ENCODE measurements at places on chromosomes 2 and 18.

DNA sequence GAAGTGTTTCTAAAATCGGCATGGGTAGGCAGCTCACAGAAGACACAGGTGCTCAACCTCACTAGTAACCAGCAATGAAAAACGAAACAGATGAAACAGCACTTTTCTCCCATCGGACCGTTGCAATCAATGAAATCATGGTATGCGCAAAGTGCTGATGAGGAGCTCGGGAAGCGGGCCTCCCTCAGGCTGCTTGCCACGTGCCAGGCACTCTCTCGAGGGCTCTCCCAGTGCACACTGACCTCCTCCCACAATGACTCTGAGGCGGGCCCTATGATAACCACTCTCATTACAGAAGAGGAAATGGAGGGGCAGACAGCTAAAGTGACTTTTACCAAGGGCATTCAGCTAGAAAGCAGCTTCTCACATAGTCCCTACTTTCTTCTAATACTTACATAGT is 3.8 kb upstream of the ANKRD23 start:
- no peak for DNase-seq

- DNase-seq = no peak
Observed at GRCh38 chr2:202079310-202079709, 6.3 kb downstream of the KIAA2012 start.

- peak; percentile 59 for DNase-seq
Observed at GRCh38 chr2:74334931-74335333, 8.3 kb downstream of the SLC4A5 start.

GRCh38 chr2:110674620-110675555 is 3.0 kb downstream of the BUB1 start:
- DNase-seq = no peak

DNA sequence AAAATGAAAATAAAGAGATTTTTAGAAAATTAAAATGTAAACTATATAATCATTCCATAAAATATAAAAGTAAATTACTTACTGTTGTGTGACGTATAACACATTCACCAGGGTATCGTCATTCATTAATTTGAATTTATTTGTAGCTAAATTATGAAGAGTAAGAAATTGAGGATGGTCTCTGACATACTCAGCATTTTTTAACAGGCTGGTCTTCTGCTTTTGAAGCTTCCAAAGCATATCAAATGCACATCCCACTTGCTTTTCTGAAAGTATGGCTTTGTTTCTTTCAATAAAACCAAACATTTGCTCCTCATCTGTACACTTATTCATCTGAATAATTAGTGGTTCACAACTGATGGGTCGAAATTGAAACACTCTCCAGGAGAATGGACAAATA is 2.1 kb downstream of the FASTKD1 start:
- no peak for DNase-seq

DNA sequence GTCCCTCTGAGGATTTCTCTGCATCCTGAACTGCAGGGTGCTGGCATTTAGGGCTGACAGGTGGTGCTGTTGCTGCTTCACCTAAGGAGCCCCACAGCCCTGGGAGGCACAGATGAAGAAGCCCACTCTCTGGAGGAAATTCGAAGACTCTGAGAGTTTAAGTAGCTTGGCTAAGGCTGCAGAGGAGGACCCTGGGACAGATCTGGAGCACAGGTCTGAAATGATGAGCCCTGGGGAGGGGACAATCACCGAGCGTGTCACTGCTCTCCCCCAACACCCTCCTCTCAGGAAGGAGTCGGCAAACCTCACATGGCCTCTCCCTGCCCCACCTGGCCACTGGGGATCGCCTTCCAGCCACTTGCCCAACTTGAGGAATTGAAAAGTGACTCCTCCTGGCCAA is 18.6 kb downstream of the CYP27C1 start:
- DNase-seq = no peak

DNA sequence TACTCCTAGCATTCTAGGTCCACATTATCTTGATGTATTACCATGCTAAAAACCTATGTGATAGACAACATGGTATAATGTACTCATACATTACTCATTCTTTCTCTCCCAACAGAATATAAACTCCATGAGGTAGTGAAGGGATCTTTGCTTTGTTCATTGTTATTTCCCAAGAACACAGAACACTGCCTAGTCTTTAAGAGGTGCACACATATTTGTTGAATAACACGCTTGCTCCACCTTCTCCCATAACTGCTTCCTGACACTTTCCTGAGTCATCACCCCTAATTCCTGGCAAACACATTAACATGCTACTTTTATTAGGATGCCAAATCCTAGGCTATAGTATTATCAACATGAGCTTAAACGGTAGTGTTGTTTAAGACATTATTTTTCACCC is 41.3 kb downstream of the REV1 start:
- no peak for DNase-seq

DNA sequence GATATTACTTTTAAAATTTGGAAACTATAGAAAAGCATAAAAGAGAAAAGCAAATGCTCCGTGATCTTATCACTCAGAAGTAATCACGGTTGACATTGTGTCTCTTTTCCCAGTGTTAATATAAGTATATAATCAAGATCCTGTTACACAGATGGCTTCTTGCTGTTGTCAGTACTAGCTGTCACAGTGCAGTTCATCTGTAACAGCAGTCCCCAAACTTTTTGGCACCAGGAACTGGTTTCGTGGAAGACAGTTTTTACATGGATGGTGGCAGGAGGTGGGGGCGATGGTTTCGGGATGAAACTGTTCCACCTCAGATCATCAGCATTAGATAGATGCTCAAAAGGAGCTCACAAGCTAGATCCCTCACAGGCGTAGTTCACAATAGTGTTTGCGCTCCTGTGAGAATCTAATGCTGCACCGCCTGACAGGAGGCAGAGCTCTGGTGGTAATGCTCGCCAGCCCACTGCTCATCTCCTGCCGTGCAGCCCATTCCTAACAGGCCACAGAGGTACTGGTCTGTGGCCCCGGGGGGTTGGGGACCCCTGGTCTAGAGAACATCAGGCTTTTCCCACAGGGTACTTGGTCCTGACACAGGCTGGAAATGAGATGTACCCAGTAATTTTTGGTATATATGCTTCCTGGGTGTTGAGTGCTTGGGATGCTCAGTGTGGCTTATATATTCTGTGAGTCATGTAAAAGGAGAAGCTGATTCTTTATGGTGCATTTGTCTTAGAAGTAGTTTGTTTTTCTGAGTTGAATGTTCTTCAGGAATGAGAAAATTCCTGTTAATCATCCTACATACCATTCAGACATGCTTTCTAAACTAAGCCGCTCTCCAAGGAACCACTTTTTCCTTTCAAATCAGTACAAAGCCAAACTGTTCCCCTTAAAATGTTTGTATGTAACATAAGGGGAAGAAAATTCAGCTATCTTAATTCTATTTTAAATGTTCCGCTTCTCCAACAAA is 121.8 kb downstream of the NCK2 start:
- no peak for DNase-seq

DNA sequence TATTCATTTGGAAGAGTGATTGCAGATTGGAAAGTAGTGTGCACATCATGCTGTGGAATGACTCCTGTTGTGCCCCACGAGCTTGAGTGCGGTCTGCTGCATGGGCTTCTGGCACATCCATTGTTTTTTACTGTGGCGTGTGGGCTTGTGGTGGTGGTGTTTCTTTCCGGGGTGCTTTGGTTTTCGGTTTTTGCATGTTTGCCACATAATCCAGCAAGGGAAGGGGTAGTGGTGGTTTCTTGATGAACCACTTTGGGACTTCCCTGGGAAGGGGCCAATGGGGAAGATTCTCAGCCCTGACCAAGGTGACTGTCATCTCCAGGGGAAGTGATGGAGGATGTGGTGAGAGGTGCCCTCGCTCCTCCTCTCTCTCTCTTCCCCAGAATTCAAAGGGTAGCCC is 57.0 kb downstream of the COA5 start:
- DNase-seq = no peak

- no peak for DNase-seq
Observed at GRCh38 chr18:79522451-79523205, 126.9 kb downstream of the NFATC1 start.

GRCh38 chr2:24672589-24672988 is 120.6 kb downstream of the PTRHD1 start:
- no peak for DNase-seq

DNA sequence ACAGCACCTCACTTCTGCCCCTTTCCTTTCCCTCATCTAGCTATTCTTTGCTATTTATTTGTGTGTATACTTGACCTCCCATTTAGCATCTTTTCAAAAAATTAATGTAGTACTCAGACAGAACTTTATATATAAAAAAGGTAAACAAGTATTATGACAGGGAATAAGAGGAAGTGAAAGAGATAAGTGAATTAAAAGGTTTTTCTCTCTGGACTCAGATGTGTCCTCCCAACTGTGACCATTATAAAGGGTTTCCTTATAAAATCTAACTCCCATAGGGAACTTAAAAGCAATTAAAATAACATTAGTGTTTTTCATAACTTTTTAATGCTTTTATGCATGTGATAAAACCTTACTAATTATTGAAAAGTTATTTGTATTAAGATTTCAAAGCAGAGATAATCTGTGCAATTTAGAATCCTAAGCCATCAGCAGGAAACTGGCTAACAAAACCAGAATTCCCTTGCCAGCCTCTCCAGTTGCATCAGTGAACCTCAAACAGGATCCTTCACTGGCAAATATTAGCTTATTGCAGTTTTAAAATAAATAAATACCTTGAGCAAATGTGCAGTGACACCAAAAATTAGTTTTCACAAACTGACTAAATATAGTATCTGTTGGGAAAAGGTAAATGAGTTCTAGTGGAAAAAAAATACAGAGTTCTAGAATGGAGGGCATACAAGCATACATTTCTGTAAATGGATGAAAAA is 930.7 kb downstream of the BCL11A start:
- DNase-seq = no peak

DNA sequence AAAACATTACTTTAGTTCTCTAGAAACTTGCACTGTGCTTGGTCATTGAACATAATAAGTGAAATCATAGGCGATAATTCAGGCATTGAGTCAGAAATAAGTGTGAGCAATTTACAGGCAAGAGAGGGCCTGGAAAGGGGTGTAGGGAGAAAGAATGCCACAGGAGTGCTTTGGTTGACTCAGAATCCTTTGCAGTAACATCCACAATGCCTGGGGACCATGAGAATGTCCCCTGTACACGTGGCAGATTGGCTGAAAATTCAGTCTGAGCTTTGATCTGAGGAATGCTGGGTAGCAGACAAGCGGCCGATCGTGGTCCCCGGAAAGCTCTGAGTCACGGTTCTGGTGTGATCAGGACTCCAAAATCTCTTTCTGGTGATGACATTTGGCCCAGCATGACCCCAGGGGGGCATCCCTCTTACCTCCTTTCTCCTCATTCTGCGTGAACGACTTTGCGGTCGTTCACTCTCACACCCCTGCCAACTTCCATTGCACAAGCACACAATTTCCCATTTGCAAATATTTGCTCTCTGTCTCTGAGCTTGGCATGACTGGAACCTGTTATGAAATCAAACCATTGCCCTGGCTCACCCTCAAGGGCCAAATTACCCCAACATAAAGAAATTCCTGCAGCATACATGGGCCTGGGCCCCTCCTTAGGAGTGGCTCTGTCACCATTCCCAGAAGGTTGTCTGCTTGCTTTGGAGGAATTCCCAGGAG is 305.0 kb upstream of the EPAS1 start:
- peak; percentile 30 for DNase-seq

- DNase-seq = no peak
Observed at GRCh38 chr18:36650266-36650665, 178.5 kb downstream of the TPGS2 start.

DNA sequence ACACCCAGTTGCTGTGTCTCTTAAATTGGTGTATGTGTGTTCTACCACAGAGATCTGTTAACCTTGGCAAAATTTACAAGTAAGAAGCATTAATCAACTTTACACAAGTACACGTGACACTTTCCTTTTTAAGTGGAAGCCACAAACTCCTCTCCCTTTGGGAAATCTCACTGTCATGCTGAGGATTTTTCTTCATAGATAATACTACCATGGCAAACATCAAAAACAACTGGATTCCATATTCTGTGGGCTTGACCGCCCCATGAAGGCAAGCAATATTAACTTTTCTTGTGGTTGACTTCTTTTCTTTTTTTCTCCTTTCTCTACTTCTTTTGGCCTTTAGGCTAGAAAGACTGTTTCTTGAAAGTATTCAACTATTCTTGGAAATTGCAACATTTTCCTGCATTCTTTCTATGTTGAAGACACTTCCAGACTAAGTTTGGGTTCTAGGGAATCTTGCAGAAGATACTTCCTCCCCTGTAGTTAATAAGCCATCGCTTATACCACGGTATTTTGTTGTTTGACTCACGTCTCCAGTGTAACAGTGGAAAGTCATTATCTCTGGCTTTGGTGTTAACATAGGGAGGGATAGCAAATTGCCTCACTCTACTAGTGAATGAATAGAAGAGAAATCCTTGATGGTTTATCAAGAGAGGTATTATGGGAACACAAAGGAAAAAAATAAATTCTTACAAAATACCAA is 79.5 kb downstream of the SLC8A1 start:
- no peak for DNase-seq

DNA sequence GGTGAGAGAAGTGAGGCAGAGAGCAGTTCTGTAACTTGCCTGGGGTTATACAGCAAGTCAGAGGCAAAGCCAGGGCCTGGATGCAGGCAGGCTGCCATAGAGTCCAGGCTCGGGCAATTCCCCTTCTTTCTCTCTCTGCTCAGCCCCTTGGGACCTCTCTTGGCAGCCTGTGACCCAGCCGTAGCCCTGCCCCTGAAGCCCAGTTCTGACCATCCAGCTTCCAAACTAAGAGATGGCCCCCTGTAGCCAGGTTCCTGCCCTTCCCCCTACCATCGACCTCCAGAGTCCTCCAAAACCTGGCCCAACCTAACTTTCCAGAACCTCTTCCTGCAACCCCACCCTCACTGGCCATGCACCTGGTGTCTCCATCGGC is 201.2 kb downstream of the CTIF start:
- DNase-seq = no peak

DNA sequence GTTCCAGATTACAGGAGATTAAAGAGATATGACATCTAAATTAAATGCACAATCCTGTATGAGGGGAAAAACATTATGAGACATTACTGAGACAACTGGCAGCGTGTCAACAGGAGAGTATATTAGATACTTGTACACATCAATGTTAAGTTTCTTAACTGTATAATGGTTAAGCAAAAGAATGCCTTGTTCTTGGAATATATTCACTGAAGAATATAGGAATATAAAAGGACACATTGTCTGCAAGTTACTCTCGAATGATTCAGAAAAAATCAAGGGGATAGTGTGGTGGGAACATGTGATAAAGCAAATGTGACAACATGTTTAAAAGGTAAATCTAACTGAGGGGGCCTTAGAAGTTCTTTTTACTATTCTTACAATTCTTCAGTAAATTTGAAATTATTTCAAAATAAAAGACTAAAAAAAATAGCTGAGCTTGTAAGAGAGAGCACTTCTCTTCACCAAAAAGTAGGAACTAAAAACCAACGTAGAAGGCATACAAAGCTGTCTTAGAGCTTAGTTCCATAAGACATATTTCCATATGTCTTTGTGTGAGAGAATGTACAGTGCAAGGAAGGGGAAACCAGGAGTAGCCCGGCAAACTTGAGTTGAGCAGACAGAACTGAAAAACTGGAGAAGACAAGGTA is 7.5 kb downstream of the WDPCP start:
- DNase-seq = no peak

GRCh38 chr18:22132763-22133162 is 36.6 kb upstream of the GATA6 start:
- no peak for DNase-seq

GRCh38 chr2:201135386-201135785 is 19.4 kb downstream of the CFLAR start:
- no peak for DNase-seq

- no peak for DNase-seq
Observed at GRCh38 chr2:14569294-14569693, 63.2 kb upstream of the LRATD1 start.
